A549 treated with ZK216348 at 1 μM for 4 hours (cell line): ENCODE measurements at places on chromosomes 7 and 10. TPM values are rescaled to one million over a fixed set of nuclear protein-coding genes. Genes with fewer than 3 reads are reported as not detected.

The PON1 gene
- total RNA-seq, result 0.37 to 1.5 TPM (median 0.92 TPM) in 5 replicates

The COL28A1 gene
- 0.45 to 0.94 TPM (median 0.72 TPM) in 5 replicates for total RNA-seq

The DENND2A gene
- total RNA-seq, result 0.41 to 0.80 TPM (median 0.63 TPM) in 5 replicates

The C1QL3 gene
- not detected in 5 replicates for total RNA-seq

The AKR1C4 gene
- 0.27 to 0.50 TPM (median 0.32 TPM) in 4 of 5 replicates, not detected in the other for total RNA-seq

The FXYD4 gene
- not detected in 5 replicates for total RNA-seq

The HOXA5 gene
- 3.2 to 7.3 TPM (median 5.8 TPM) in 5 replicates for total RNA-seq

The BTBD16 gene
- 0.22 to 0.92 TPM (median 0.58 TPM) in 5 replicates for total RNA-seq

The LIPK gene
- total RNA-seq, result not detected in 5 replicates

The SEPTIN7 gene
- total RNA-seq, result 140 to 298 TPM (median 196 TPM) in 5 replicates

The CYP2E1 gene
- 0.26 to 0.37 TPM (median 0.31 TPM) in 4 of 5 replicates, not detected in the other for total RNA-seq

The LAMB1 gene
- total RNA-seq, result 107 to 186 TPM (median 118 TPM) in 5 replicates
